ENCODE measurements at places on chromosomes 16 and 17.

GRCh38 chr17:7912927-7913524 is 3.1 kb downstream of the RNF227 start:
- DNase-seq = peak; percentile 61

GRCh38 chr16:275786-276232 is at the start of gene RGS11:
RGS11 (minus strand) TSS chr16:275944; CDS start chr16:275911, 33 bp downstream.
- no peak for DNase-seq

- no peak for DNase-seq
Measured at GRCh38 chr16:10225653-10226052, 43.4 kb upstream of the GRIN2A start.

DNA sequence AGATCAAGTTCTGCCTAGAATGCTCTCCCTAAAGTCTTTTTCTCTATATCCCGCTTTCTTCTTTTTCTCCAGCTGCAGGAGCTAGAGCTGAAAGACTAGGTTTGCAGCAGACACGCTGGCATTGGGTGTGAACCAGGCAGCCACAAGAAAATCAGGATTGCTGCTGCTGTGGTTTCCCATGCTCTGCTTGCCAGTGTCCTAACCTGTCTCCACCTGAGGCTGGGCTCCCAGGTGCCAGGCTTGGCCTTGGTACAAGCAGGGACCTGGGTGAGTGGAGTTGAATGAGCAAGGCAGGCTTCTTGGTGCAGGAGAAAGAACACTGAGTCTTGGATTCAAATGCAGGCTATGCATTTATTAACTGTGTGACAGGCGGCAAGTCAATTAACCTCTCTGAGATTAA is 440.3 kb upstream of the MAF start:
- no peak for DNase-seq

GRCh38 chr17:60720763-60721531 is 43.3 kb downstream of the BCAS3 start:
- DNase-seq = peak; percentile 41

- DNase-seq = no peak
Measured at GRCh38 chr17:81927152-81927652, 333 bp downstream of the MAFG start.

DNA sequence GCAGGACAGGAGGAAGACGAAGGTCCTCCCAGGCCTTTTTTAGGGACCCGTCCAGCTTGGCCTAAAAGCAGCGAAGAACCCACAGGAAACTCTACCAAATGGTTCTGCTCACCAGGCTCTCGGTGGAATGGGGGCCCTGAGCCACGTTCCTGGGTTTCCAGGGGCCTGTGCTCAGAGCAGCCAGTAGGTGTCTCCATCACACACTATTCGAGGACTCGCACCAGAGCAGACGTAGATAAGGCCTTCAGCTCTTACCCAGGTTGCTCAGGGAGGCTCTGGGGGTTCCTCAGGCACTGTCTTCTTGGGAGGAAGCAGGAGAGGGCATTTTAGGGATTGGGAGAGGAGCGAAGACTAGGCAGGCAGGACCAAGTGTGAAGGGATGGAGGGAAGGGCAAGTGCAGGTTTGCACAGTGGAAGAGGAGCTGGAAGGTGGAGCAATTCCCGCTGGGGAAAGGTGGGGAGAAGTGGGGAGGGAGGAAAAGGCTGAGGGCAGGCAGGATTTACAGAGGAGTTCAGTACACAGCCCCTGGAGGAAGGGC is 157.1 kb downstream of the RGS9 start:
- DNase-seq = peak; percentile 5

DNA sequence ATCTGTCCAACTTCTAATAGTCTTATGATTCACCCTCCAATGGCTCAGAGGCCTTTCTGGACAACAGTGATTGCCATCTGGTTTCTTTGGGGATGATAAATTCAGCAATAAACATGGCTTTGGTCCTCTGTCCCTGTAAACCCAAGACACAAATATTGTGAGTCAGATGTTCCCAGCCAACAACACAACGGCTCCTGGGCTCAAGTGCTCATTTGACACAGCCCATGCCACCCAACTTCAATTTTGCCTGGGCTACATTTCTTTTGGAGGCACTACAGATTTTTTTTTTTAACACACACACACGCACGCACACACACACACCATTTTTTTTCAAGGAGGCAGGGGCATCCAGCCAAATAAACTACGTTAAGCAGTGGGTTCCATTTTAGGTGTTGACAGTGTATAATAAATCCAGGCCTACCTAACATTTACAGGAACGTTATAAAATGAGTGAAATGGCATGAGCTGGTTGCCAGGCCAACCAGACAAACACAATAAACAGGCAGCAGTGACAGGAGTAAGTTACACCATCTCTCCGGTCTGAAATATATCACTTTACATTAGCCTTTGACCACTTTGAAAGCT is 939.9 kb upstream of the SOX9 start:
- no peak for DNase-seq

DNA sequence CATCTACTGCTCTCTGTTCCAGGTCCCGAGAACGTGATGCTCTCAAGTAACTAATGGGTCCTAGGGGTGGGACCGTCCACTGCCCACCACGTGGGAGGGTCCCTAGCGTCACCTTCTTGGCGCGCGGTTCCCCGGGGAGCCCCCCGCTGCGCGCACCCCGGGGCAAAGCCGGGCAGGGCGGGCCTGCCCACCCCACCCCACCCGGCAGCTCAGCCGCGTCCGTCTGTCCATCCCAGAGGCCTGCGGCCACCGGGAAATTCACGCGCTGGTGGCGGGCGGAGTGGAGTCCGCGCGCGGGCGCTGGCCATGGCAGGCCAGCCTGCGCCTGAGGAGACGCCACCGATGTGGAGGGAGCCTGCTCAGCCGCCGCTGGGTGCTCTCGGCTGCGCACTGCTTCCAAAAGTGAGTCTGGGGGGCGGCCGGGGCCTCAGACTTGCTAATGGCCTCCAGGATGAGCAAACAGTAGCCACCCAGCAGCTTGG is 494 bp downstream of the PRSS41 start:
- DNase-seq = no peak

DNA sequence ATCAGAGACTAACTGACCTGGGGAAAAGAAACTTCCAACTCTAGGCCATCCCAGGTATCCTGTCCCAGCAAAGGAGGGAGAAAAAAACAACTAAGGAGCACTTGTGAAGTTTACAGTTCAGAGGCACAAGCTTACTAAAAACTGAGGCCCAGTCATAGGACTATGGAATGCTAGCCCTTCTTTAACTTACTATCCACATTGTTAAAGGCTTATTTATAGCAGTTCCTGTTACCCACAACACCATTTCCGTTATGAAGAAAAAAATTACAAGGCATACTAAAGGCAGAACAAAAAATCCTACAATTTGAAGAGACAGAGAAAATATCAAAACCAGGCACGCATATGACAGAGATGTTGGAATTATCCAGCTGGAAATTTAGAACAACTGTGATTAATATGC is 159.1 kb downstream of the CDH11 start:
- DNase-seq = no peak

DNA sequence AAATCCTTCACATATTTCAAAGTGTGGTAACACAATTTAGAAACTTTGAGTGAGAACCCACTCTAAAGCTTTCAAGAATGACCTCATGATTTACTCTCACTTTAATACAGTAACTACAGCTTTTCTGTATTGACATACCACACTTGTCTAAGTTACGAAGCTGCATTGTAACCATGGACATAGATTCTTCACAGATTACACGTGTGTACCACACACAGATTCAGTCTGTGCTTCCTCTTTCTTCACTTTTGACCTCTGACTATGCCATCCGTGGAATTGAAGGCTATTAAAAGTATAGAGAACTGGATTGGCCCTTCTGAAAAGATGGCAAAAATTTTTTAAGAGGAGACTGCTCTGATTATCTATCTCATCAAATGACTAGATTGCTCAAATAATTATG is 172.7 kb downstream of the TANC2 start:
- DNase-seq = peak; percentile 1

GRCh38 chr17:42101513-42102292 is 3.4 kb upstream of the ZNF385C start:
- DNase-seq = peak; percentile 51

GRCh38 chr16:50719401-50720337 is 22.2 kb upstream of the CYLD start:
- no peak for DNase-seq

DNA sequence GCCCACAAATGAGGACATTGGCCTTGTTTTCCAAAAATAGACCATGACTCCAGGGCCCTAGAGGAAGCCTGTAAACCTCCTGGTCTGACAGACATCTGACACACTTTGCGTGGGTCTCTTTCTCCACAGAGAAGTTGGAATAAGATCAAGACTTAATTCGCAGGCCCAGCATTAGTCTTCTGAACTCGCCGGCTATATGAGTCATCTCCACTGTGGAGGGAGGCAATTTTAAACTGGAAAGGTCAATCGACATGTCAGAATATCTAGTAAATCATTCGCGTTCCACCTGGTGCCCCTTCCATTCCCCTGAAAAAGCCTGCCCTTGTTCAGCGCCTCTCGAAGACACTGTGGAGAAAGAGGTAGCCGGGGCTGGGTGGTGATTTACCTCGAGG is 140.1 kb downstream of the CLEC16A start:
- no peak for DNase-seq

- DNase-seq = no peak
Measured at GRCh38 chr16:48383877-48384519, 1.2 kb downstream of the SIAH1 start.

DNA sequence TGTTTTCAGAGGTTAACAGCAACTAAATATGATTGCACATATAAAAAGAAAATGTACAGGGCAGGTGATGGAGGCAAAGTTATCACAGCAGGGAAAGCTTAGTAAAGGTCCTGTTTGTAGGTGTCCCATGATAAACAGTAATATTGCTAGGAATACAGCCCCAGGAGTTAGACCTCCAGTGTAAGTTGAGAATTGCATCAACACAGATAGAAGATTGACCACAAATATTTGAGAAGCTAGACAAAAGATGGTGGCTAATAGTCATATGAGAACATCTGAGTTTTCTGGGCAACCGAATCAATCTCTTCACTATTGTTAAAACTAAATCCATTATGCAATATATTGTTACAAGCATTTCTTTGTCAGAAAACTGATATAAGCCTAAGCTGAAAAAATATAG is 152.6 kb downstream of the CDH11 start:
- no peak for DNase-seq

DNA sequence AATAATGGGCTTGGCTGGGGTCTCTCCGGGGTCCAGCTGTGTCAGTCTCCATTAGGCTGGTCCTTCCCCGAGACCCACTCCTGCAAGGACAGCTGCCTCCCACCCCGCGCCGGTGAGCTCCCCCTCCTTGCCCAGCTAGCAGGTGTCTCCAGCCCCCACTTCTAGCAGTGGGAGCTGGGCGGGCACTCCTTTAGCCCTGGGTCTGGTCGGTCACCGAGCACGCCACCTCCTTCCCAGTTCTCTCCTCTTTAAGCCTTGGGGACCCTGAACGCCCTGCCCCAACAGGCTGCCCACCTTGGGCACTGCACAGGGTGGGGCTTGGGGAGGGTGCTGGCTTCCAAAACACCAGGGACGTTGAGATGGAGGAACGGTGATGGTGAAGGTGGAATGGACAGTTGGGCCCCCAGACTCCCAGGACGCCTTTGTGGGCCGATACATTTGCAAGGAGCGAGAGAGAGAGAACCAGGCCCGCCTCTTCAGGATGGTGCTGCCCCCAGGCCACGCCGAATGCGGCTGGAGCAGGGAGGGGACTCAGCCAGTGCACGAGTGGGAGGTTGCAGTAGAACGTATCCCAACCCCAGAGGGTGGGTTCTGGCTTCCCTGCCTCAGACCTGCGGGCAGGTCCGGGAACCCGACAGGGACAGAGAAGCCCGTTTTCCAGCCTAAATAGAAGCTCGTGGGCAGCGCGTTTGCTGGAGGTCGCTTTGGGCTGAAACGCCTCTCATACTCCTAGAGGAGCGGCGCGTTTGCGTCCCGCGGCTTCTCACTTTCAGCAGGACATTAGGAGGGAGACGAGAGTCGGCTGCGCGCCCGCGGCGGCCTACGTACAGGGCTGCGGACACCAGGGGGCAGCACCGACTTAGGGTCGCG is 10.7 kb downstream of the TBX2 start:
- peak; percentile 66 for DNase-seq

DNA sequence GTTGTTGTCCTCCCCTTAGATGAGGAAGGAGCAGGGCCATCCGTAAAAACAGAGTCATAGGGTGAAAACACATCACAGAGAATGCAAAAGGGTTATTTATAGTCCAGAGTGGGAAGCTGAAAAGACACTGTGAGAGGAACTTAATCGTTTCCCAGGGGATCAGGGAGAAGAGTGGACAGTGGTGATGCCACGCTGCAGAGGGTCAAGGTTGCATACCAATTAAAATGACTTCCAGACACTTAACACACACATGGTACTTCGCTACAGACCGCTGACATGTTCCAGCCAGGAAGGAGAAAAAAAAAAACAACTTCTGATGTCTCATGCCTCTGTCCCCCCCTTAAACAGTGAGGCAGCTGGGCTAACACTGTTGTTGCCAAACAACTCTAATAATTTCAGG is 713.8 kb upstream of the RBFOX1 start:
- no peak for DNase-seq

- DNase-seq = no peak
Measured at GRCh38 chr16:72723781-72724180, 324.1 kb downstream of the ZFHX3 start.

GRCh38 chr17:78784352-78784751 is 2.3 kb upstream of the CYTH1 start:
- no peak for DNase-seq

DNA sequence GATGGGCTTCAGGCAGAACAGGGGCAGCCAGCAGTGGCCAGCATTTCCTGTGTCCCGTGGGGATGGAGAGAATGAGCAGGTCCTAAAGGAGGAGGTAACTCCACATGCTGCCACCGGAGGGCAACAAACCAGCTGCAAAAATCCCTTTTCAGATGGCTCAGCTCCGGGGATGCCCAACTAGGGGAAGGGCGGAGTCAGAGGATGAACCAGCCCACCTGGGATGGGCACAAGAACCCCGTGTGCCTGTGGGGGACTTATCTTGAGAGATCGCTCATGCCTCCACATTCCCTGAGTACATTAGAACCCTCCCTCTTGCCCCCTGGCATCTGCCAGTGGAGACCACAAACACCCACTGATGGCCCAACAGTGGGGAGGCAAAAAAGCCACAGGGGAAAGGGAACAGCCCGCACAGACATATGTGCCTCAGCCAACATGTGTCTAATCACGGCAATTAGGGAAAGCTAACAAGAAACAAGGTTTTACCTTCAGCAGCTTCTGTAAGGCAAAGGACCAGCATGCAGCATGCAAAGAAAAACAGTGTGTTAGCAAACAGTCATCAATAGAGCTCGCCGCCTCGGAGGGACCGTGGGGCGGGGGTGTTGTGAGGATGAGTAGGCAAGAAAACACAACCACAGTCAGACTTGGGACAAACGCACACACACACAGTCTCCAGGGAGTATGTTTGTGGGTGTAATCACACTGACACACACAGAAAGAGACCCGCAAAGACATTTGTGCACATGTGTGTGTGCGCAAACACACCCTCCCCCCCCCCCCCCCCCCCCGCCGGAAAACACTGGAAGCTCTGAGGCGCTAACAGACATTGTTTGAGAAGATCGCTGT is 64.0 kb downstream of the MYO18A start:
- DNase-seq = no peak

DNA sequence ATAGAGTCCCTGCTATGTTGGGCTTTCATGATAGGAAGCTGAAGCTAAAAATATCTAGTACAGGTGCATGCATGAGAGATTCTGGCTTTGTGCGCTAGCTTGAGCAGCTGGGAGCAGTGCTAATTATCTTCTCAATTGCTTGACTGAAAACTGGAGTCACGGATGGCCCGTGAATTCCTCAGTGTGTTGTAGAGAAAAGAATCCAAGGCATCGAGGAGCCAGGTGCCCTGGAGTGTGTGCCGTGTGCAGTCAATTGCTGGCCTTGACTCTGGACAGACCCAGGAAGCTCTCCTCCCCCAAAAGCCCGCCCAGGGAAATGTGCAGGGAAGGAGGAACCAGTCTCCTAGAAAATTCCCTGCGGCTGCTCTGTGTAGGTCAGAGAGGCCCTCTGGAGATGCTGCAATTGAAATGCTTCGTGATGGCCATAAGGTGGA is 14.2 kb downstream of the LGALS3BP start:
- DNase-seq = no peak

Measured in naive B cell (primary cell).